Smooth muscle cell of the umbilical artery (primary cell): ENCODE measurements at places on chromosomes 12 and 14. TPM values are rescaled to one million over a fixed set of nuclear protein-coding genes. Genes with fewer than 3 reads are reported as not detected.

Gene PRKD1
- 19.6 and 23.0 TPM in 2 replicates for total RNA-seq

Gene FIGNL2
- under 0.01 and 0.09 TPM in 2 replicates for total RNA-seq

Gene POP5
- 43.0 and 57.9 TPM in 2 replicates for total RNA-seq

Gene MYO1H
- not detected in 2 replicates for total RNA-seq

Gene KCNH3
- total RNA-seq: under 0.01 and 0.14 TPM in 2 replicates

Gene SLCO1C1
- not detected in 2 replicates for total RNA-seq
